ENCODE measurements at places on chromosomes 7 and 10.

GRCh38 chr7:148699782-148700629 is 1.3 kb downstream of the CUL1 start:
- DNase-seq, result peak; percentile 48

DNA sequence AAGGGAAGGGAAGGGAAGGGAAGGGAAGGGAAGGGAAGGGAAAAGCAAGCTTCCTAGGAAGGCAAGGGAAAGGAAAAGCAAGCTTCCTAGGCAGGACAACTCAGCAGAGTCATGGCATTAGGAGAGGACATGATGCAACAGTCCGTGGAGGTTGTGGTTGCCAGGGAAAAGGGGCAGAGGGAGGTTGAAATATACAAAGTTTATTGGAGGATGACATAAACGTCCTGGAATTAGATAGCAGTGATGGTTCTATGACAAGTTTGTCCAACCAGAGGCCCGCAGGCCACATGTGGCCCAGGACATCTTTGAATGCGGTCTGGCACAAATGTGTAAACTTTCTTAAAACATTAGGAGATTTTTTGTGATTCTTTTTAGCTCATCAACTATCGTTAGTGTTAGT is 59.8 kb upstream of the OPN4 start:
- DNase-seq, result peak; percentile 56

DNA sequence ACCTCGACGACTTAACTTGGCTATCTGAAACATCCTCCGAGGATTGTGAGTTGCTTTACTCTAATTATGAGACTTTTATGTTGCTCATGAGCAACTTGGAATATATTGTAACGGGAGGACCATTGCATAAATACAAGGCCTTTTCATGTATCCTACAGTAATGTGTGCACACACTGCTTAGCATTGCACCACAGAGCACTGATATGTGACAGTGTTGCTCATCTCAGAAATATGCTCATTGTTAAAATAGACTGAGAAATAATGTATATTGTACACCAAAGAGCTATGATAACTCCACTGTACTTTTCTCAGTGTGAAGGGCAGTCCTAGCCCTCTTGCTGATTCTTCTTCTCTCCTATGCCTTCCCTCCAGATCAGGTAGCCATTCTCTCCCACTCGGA is 102.8 kb upstream of the CDK13 start:
- no peak for DNase-seq

DNA sequence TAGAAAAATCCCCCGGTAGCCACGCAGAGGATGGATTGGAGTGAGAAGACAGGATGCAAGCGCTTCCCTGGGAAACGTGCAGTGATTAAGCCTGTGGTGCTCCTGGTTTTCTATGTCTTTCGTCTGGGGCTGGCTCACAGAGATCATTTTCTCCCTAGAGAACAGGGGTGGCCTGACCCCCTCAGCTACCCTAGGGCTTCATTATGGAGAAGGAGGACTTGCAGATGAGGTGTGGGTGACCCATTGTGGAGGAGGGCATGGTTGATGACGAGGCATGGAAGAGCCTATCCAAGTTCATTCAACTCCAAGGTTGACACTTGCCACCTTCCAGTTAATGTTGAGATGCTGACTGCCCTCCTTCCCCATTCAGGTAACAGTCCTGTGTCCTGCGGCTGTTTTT is 75.9 kb downstream of the VSTM4 start:
- no peak for DNase-seq

DNA sequence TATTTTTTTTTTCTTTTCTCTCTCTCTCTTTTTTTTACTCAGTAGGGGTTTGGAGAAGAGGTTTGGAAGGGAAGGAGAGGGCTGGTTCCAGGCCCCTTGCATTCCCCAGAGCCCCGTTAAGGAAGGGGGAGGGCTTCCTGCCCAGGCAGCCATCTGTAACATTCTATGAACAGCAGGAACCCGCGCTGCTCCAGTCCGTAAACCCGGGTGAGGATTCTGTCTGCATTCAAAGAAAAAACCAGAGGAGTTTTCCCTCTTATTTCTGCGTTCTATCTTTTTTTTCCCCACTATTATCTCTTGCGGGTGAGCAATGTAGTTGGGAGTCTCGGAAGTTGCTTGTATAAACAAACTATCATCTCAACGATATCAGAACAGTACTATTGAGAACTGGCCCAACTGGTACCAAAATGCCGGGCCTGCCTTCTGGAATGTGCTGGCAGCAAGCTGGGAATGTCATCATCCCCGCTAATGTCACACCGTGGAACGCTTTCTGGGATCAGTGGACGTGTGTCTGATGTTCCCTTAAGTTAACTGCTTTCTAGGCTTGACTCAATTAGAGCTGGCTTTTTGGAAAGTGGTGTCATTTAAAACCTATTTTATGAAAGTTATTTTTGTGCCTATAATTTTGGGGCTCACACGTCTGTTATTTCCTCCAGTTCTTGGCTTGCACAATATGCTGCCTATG is 153.1 kb upstream of the MEOX2 start:
- DNase-seq, result peak; percentile 44

DNA sequence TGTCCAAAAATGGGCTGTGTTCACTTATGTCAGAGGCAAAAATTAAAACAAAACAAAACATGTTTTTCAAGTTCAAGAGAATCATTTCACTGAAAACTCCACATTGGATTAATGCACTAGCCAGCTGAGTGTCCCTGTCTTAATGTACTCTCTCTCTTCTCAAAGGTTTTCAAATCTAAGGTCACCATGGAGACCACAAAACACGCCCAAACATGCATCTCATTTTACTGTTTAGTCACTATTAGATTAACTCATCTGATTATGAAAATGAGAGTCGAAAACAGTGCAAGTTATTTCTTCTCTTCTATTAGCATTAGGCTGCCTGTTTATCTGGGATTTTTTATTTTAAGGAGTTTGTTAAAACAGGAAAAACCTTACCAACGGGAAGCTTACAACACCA is 70.8 kb upstream of the ASAH2 start:
- peak; percentile 85 for DNase-seq

- DNase-seq, result peak; percentile 75
Measured at GRCh38 chr10:112461029-112461887, 14.2 kb downstream of the VTI1A start.

DNA sequence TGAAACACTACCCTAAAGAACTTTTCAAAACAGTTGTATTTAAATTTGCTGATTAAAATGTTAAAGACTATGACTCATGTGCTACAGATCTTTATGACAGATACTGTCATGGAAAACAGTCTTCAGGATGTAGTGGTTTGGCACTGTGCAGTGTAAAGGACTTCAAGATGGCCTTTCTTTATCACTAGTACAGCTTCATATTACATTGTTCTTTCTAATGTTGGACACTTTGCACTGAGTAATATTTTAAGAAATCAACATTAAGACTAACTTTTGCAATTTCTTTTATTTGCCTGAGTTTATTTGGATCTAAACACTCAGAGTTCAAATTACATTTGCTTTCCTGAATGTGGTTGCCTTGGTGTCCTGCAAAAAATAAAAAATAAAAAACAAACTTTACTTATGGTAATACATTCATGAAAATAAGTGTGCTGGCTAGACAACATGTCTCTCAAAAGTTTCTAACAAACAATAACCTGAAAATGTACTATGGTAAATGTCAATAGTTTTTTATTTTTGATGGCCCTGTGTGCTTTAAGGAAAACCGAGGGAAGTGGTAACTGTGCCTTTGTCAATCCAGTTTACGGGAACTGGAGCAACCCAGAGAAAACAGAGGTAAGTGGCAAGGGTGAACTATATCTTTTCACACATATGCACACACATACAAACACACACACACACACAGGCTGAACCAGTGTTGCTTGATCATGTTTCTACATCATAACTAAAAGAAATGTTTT is 85.9 kb upstream of the PLXDC2 start:
- peak; percentile 85 for DNase-seq

DNA sequence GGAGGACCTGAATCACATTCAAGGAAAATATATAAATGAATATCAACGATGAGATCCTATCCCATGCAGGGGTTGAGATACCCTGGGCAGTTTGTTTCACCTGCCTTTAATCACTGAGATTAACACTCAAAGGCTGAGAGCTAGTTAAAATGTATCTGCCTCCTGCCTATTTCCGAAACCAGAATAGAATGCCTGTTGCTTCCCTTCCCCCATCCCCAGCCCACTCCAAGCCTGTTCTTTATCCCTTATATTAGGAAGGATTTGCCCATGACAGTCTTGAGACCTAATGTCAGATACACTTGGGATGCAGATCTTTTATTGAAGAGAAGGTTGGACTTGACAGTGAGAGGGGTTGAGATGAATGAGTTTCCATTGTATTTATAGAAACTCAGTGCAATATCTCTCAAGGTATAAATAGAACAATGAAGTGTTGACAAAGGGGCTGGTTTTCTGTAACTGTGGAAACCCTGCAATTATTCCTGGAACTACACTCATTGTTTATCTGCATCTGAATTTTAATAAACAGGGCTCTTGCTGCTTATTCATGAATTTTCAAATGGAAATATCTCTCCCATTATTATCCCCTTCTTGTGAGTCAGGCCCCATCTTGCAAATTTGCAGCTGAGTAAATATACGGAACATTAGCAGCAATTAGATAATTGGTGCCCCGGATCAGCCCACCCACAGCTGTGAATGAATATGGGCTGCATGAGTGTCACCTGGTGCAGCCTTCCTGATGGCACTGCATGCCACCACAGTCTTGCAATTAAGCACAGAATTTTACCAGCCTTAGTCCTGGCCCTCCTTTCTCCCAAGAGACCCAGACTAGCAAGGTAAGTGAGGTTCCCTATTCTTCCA is 66.7 kb downstream of the SORCS3 start:
- DNase-seq, result no peak

GRCh38 chr7:156889089-156889488 is 3.9 kb downstream of the LMBR1 start:
- DNase-seq, result peak; percentile 53

DNA sequence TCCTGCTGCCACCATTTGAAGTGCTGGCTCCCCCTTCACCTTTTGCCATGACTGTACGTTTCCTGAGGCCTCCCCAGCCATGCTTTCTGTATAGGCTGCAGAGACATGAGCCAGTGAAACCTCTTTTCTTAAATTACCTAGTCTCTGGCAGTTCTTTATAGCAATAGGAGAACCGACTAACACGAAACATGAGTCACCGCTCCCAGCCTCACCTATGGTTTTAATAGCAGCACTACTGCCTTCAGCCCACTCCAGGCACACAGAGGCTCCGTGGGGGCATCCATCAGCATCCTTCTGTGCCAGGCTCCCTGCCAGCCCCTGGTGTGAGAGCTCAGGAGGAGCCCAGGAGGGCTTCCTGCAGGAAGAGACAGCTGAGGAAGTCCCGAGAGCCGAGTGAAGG is 5.5 kb upstream of the ZNF316 start:
- no peak for DNase-seq

- peak; percentile 94 for DNase-seq
Measured at GRCh38 chr7:129494041-129494440, 8.3 kb upstream of the SMKR1 start.

GRCh38 chr10:78455811-78456210 is 422.1 kb downstream of the RPS24 start:
- no peak for DNase-seq

GRCh38 chr10:67853512-67853911 is 15.5 kb upstream of the DNAJC12 start:
- DNase-seq, result no peak

DNA sequence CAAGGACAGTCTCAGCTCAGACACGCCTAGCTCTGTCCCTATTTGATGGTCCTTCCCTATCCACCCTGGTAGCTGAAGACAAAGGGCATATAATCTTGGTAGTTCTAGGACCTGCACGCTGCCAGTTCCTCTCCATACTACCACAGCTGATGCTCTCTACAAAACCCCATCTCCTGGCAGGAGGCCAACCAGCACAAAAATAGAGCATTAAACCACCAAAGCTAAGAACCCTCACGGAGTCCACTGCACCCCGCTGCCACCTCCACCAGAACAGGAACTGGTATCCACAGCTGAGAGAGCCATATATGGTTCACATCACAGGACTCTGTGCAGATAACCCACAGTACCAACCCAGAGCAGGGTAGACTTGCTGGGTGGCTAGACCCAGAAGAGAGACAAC is 299.4 kb downstream of the LRRTM3 start:
- DNase-seq, result no peak

DNA sequence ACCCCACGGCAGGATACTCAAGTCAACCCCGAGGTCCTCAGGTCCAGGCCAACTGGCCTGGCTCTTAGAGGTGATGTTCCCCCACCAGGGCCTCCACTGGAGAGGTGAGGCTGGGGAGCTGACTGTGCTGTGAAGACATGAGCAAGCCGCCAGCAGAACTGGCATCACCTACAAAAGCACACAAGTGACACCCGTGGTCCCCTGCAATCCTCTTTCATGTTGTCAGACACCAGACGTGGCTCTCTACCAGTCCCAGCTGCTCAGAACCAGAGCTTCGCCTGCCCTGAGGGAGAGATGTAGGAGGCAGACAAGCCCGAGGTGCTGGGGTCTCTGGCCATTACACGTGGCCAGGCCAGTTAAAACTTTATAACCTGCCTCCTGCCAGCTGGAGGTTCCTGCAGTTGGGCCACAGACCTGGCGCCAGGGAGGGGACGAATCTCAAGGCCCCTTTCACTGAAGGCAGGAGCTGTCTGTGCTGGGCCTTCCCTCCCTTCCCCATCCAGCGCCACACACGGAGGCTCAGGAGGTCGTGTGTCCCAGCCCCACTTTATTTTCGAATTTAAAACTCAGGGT is 2.2 kb downstream of the COMTD1 start:
- DNase-seq, result no peak

DNA sequence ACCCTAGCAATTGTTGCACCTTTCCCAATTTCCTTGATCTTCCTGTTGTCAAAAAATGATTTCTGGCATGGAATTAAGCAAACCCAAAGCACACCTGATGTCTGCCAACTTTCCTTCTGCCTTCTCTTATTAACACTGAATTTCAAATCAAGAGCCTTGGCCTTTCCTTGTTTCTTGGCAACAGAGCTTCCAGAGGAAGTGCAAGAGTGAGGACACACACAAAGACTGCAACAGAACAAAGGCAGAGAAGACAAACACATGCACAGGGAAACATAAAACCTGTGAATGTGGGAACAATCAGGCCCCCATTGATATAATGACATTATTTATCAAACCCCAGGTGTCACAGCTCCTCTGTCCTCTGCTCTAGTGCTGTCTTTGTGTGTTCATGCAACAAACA is 73.0 kb upstream of the IL6 start:
- no peak for DNase-seq

GRCh38 chr10:105181626-105182025 is 540.5 kb downstream of the SORCS3 start:
- no peak for DNase-seq

DNA sequence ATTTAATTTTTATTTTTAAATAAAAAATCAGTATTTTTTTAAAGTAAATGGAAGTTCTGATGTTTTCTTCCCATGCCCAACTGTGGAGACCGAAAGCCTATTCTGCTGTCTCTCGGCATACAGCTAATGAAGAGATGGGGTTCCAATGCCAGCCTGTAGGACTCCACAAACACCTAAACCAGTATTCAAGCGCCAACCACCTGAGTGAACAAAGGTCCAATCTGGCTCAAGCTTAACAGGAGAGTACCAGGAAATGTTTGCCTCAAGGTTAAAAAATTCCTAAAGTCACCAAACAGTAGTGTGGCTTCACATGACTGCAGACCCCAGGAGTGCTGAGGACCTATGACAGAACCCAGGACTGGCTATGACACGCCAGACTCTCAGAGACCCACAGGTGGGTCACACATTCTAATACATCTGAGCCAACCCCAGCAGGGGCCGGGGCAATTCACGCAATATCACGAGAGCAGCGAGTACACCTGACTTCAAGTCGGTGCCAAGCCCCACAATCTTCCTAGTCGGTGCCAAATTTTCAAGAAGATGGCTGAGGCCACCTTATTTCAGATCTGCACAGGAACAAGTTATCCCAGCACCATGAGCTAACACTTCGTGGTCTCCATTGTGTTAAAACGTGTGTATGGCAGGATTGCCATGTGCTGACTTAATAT is 31.6 kb downstream of the KIAA1549 start:
- no peak for DNase-seq

GRCh38 chr7:96144260-96144526 is 177.7 kb downstream of the SLC25A13 start:
- no peak for DNase-seq
